ENCODE measurements at places on chromosomes 4 and X.

DNA sequence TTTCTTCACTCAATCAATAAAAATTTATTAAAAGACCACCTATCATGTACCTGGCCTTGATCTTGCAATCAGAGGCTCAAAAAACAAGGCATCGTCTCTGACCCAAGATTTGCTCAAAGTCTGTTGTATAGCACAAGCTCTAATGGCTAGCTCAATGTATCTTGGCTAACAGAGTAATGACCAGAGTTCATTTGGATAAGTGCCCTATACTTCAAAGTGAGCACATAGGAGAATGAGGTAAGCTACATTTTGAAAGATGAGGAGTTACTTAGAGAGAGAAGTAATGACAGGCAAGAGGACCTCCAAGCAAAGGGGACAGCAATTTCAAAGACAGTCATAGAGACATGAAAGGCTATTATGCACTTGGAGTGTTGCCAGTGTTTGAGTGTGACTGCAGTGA is 22.9 kb upstream of the GABRQ start:
- DNase-seq, result no peak

GRCh38 chr4:106096454-106096853 is 201.2 kb downstream of the NPNT start:
- DNase-seq, result no peak

DNA sequence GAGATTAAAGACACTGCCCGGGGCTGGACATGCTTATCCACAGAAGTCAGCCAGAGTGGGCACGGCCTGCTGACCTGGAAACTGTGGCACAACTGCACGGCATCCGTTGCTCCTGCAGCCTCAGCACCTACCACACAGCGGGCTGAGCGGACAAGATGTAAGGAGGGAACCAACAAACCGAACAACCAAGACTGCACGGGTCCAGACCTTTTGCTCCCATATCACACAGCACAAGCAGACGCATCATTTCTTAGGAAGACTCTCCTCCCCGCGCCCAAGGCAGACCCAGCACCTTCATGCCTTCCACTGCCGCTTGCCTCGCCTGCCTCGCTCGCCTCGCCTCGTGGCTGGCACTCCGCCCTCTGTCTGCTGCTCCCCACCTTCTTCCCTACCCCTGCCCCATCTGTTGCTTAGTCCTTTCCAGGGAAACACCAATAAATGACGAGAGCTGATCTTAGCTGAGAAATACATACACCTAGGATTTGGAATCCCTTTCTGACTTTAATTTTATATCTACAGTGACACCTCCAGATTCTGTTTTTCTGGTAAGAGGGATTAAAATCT is 79.0 kb downstream of the AFAP1 start:
- DNase-seq, result no peak

DNA sequence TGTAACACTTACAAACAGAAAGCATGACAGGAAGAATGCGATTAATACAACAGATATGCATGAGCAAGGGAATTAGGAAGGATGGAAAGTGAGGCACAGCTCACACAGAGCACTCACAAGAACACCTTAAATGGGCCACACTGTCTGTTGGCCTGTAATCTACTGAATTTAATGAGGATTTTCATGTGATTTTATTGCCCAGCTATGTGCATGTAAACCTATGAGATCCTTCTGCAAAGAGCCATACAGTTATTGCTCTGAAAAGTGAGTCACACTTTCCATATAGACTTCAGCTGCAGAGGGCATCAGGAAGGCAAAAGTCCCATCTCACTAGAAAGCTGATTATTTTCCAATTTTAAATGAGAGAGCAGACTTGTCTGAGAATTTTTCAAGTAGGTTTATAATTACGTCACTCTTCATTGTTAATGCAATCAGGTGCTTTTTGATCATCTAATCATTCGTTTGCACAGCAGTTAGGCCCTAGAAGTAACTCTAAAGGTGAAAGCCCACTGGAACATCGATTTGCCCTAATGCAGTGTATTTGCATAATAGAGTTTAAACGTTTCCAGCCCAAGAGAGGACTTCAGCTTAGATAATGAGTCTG is 832.7 kb upstream of the INTU start:
- no peak for DNase-seq

- no peak for DNase-seq
Measured at GRCh38 chr4:61400439-61401038, 200.4 kb downstream of the ADGRL3 start.

GRCh38 chrX:19745077-19745476 is 142.3 kb downstream of the SH3KBP1 start:
- no peak for DNase-seq

DNA sequence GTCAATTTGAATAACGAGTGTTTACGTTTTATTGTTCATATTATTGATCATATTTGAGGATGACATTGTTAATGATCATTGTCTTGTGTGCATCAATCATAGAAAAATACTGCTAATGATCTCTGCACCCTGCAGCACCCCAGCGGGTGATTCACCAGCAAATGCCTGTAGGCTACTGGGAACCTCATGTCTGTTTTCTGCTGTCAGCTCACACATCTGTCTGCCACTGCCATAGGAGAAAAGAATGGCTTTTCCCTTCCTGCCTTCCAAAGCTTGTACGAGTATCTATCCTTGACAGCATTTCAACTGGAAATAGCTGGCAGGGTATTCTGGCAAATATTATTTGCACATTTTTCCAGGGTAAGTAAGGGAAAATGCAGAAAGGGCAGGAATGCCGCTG is 272.1 kb upstream of the TRAM1L1 start:
- no peak for DNase-seq

GRCh38 chr4:92658318-92658717 is 354.6 kb downstream of the GRID2 start:
- no peak for DNase-seq

GRCh38 chrX:69309074-69309792 is 144.0 kb upstream of the PJA1 start:
- DNase-seq, result no peak

DNA sequence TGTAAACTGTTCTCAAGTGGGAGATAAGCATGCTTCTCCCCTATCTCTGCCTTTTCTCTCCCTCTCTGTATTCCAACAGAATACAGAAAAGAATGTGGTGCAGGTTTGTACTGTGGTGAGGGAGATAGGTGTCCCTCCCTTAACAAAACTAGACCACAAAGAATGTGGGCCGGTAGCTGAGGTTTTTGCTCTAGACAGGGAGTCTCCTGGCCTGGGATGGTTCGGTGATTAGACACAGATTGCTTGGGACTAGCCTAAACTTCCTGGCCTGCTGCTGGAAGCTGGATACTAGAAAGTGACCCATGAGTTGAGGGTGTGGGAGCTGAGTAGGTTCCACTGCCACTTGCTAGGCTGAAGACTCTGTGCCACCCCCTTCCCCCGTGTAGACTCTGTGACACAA is 143.0 kb downstream of the CXXC4 start:
- no peak for DNase-seq

DNA sequence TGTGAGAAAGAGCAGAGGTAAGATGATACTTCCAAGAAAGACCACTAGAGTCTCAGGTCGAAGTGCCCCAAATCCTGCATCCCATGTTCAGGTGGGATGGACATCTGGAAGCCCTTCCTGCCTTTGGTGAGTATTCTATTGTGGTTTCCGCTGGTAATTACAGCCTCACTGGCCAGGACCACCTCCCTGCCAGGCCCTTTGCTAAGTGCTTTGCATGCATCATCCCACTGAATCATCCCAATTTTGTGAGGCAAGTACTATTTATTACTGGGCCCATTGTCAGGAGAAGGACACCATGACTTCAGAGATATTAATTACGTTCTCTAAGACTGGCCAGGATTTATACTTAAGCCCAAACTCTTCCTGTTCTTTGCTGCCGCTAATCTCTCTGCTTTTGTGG is 10.7 kb upstream of the PASD1 start:
- DNase-seq, result no peak

GRCh38 chr4:133865612-133866327 is 335.8 kb downstream of the PABPC4L start:
- no peak for DNase-seq

GRCh38 chr4:17757621-17758020 is 23.8 kb downstream of the FAM184B start:
- no peak for DNase-seq

DNA sequence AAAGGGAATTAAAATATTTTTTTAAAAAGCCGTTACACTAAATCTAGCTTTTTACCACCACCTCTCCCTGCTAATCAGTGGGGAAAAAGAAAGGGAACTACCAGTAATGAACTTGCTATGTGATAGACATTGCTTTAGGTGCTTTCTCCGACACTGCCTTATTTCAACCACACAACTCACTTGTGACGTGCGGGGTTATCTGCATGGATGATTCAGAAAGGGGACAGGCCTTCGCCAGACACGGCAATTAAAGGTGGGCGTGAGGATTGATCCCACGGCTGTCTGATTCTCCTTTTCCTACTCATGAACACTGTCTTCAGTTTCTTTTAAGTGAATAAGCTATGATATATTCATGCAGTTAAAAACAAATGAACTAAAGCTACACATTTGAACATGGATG is 882 bp upstream of the CXCR3 start:
- DNase-seq, result no peak

DNA sequence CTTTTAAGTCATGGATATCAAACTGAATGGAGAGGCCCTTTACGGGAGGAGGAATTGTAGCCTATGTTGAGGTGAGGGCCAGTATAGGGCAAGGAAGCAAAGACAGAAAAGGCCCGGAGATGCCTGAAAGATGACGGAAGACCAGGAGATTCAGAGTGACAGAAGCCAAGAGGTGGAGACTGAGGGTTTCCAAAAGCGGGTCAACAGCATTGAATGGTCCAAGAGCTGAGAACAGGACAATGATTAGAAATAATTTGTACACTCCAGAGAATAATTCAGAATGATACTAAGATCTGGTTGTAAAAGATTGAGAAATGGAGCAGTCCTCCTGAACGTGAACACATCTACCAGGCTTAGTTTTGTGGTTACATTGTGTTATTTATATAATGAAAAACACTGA is 45.5 kb upstream of the ZNF518B start:
- DNase-seq, result no peak

DNA sequence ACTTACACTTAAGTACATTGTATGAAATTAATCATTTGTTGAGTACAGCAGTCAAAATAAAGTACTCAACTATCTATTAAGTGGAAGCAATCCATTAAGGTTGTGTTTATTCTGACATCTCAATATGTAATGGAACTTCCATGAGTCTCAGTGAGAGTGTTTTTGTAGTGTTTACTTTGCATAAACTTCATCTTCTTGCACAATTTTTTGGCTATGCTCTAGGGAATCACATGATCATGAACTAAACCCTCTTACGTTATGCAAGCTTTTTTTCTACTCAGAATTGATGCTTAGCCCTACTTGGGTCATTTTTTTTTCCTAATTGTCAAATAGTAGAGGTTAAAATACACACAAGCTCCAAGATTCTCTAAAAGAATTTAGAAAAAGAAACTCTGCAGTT is 21.1 kb upstream of the PIGA start:
- no peak for DNase-seq
